ENCODE measurements at places on chromosomes 2 and 18. TPM values are rescaled to one million over a fixed set of nuclear protein-coding genes. Genes with fewer than 3 reads are reported as not detected.

DNA sequence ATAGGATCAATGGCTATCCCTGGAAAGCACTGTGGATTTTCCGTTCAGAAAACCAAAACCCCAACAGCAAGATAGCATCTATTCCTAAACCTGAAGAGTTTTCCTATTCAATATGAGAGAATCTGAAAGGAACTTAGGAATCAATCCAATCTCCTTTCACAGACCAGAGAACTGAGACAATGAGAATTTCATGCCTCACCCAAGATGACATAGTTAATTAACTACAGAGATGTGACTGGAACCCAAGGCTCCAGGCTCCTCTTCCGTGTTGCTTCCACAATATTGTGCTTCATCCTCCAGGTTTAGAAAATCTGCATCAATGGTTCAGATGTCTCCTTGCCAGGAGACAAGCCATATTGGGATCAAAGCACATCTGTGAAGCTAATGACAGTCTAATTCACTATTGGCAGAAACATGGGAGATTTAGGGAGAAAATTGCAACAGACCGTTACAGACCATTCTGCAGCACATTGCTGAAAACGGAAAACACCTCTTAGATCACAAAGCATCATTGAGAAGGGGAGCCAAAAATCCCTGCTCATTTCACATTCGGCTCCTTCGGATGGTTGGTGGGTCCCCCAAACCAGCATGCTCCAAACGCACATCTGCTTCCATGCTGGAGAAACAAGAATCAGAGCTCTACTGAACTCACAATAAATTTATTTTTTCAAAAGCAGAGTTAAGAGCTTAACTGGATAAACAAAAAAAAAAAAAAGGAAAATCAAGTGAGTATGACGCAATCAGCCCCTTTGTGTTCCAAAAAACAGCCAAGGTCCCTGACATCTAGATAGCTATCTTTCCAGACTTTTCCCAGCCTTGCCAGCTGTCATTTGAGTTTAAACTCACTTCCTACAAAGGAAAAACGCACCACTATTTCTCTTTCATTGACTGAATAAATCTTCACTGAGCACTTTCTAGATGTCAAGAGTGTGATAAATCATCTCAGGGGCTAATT lies 290.3 kb downstream of the C1D start:
- no peak overlapping the region for H3K4me3 ChIP-seq
- H3K36me3 ChIP-seq: no peaks in the 10 kb centered on the region
- H3K27me3 ChIP-seq: no peaks in the 10 kb centered on the region
- no peak overlapping the region for H3K27ac ChIP-seq

DNA sequence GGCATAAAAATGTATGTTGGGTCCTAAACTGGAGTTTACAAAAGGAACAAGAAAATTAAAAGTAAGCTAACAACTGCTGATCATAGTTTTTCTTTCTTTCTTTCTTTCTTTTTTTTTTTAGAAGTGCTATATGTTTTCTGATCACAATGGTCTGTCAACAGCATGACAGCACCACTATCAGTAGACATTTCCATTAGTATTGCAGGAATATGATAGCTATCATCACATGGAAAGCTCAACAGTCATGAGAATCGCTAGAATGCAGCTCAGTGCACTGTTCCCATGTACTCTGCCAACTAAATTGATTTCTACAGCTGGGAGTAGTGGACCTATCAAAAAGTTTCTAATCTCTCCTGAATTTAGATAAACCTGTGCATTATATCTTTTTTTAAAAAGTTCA lies 950.3 kb upstream of the ACVR2A start:
- H3K36me3 ChIP-seq: no peaks in the 10 kb centered on the region
- H3K27ac ChIP-seq: no peak overlapping the region
- no peaks in the 10 kb centered on the region for H3K4me1 ChIP-seq

GRCh38 chr2:113846429-113846828 lies 43.5 kb upstream of the ACTR3 start:
- H3K4me1 ChIP-seq: peaks cover 4% of the 10 kb centered on the region
- no peak overlapping the region for H3K27ac ChIP-seq
- no peak for DNase-seq
- H3K27me3 ChIP-seq: no peaks in the 10 kb centered on the region

- peak; percentile 25 for DNase-seq
- H3K27me3 ChIP-seq: no peaks in the 10 kb centered on the region
- H3K4me3 ChIP-seq: peak overlapping the region; percentile 98
These were observed 376 bp downstream of the NDUFA10 start for GRCh38 chr2:240024766-240025165.

EIF4E2 gene
- 63.6 TPM for total RNA-seq

Data from lung (tissue), 17 donors.